ENCODE measurements at places on chromosomes 13 and 19. TPM values are rescaled to one million over a fixed set of nuclear protein-coding genes. Genes with fewer than 3 reads are reported as not detected.

Gene ZNF180
- 17.0 TPM for total RNA-seq

Gene ANGPTL4
- total RNA-seq: not detected

Gene METTL21C
- total RNA-seq: not detected

Gene POLR1G
- total RNA-seq: 3.4 TPM

Gene GRIK5
- total RNA-seq: 0.25 TPM

Gene AXL
- not detected for total RNA-seq

Gene CGB3
- not detected for total RNA-seq

Gene LGALS14
- total RNA-seq: not detected

GRCh38 chr19:41324231-41324702 lies 14.3 kb downstream of the CCDC97 start:
- DNase-seq: no peak
- peaks cover 47% of the 10 kb centered on the region for H3K4me1 ChIP-seq
- H3K27me3 ChIP-seq: no peaks in the 10 kb centered on the region
- H3K4me3 ChIP-seq: no peak overlapping the region
- no peaks in the 10 kb centered on the region for H3K36me3 ChIP-seq

DNA sequence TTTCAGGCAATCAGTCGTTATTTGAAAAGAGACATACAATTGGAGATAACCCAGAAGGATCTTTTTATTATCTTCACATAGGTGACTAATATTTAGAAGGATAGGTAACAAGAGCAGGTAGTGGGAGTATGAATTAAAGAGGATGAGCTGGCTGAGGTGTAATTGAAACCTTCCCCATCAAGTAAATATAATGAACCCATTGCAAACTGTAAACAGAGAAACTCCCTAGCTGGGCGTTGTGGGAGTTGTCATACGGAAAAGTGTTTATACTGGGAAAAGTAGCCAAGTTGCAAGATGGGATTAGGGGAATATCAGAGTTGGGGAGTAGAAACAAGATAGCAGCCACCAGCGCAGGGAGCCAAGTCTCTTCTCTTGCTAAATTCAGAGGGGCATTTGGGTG lies 448.4 kb downstream of the COG6 start:
- no peak for DNase-seq
- H3K4me3 ChIP-seq: no peak overlapping the region
- no peaks in the 10 kb centered on the region for H3K27me3 ChIP-seq
- H3K27ac ChIP-seq: no peak overlapping the region
- H3K36me3 ChIP-seq: peaks cover 7% of the 10 kb centered on the region

DNA sequence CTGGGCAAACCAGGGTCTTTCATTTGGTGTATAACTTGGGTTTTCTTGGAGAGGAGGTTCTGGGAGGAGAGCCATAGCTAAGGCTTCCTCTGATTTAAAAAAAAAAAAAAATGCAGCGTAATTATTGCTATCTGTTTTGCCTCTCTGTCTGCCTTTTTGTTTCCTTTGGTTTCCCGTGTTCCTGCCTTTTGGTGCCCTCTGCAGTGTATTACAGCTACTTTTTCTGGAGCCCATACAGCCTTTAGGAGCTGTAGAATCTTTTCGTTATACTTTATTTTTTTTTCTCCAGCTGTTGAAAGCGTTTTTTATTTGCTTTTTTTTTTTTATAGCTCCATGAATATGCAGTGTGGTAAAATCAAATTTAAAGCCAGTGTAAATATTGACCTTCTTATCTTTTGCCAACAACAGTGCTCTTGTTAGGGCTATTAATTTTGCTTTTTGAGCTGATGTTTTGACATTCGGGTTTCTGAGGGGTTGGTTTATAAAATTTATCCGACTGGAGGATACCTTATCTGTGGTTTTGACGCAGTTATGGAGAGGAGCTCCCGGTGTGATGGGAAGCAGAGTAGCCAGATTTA lies 38.1 kb downstream of the ZNF493 start:
- no peak overlapping the region for H3K4me3 ChIP-seq
- no peaks in the 10 kb centered on the region for H3K27me3 ChIP-seq
- no peaks in the 10 kb centered on the region for H3K4me1 ChIP-seq
- peaks cover 24% of the 10 kb centered on the region for H3K36me3 ChIP-seq
- no peak for DNase-seq

GRCh38 chr19:47036097-47036651 lies 12.2 kb downstream of the TMEM160 start:
- peaks cover 12% of the 10 kb centered on the region for H3K4me1 ChIP-seq
- peak overlapping the region; percentile 89 for H3K27ac ChIP-seq
- DNase-seq: no peak
- peaks cover 2% of the 10 kb centered on the region for H3K27me3 ChIP-seq
- H3K4me3 ChIP-seq: peak overlapping the region; percentile 94
- H3K36me3 ChIP-seq: no peaks in the 10 kb centered on the region

DNA sequence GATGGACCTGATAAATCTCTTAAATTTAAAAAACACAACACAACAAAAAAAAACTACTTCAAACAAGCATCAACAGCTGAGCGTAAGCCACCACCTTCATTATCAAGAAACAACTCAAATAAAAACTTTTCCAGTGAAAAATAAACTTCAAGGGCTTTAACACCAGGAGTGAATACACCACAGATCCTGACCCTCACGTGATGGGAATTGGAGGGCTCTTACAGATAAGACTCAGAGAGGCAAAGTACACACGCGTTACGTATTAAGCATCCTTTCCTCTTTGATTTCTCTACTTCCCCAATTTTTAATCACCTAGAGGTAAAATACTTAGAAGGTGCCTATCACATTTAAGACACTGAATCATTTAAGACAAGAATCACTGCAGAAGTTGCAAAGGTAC lies 573 bp upstream of the STARD13 start:
- H3K4me3 ChIP-seq: no peak overlapping the region
- no peaks in the 10 kb centered on the region for H3K36me3 ChIP-seq

DNA sequence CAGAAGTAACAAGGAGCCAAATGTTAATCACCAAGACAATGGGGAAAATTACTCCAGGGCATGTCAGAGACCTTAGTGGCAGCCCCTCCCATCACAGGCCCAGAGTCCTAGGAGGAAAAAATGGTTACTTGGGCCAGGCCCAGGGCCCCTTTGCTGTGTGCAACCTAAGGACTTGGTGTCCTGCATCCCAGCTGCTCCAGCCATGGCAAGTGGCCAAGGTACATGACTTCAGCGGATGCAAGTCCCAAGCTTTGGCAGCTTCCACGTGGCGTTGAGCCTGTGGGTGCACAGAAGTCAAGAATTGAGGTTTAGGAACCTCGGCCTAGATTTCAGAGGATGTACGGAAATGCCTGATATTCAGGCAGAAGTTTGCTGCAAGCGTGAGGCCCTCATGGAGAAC lies 46.7 kb downstream of the OR10H4 start:
- H3K4me1 ChIP-seq: no peaks in the 10 kb centered on the region
- no peak overlapping the region for H3K27ac ChIP-seq
- H3K36me3 ChIP-seq: no peaks in the 10 kb centered on the region
- DNase-seq: no peak
- no peak overlapping the region for H3K4me3 ChIP-seq

GRCh38 chr19:49820125-49820524 lies 2.0 kb downstream of the MED25 start:
- DNase-seq: no peak
- peaks cover 2% of the 10 kb centered on the region for H3K27me3 ChIP-seq
- peaks cover 9% of the 10 kb centered on the region for H3K4me1 ChIP-seq
- peaks cover 16% of the 10 kb centered on the region for H3K36me3 ChIP-seq

- no peaks in the 10 kb centered on the region for H3K4me1 ChIP-seq
- H3K27me3 ChIP-seq: peaks cover 3% of the 10 kb centered on the region
- H3K36me3 ChIP-seq: no peaks in the 10 kb centered on the region
- DNase-seq: no peak
- H3K27ac ChIP-seq: no peak overlapping the region
- H3K4me3 ChIP-seq: no peak overlapping the region
Observed at GRCh38 chr13:28734906-28735305, 16.1 kb upstream of the SLC46A3 start.

GRCh38 chr19:6588508-6589345 lies 2.2 kb downstream of the CD70 start:
- H3K4me1 ChIP-seq: peaks cover 47% of the 10 kb centered on the region
- H3K4me3 ChIP-seq: peak overlapping the region; percentile 72
- DNase-seq: no peak
- H3K27me3 ChIP-seq: peaks cover 45% of the 10 kb centered on the region
- no peak overlapping the region for H3K27ac ChIP-seq
- H3K36me3 ChIP-seq: peaks cover 5% of the 10 kb centered on the region

DNA sequence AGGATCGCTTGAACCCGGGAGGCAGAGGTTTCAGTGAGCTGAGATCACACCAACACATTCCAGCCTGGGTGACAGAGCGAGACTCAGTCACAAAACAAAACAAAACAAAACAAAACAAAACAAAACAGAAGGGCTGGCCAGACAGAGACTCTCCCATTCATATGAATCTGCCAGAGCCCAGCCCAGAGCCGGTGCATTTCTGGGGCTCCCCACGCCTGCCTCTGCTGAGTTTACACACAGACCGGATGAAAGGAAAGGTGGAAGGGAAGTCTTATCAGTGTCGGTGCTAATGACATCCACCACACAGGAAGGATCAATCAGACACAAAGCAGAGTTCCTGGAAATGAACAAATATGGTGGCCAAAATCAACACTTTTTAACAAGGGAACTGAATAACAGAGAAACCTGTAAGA lies 6.8 kb downstream of the TRAPPC6A start:
- DNase-seq: no peak
- peaks cover 44% of the 10 kb centered on the region for H3K4me1 ChIP-seq
- no peaks in the 10 kb centered on the region for H3K36me3 ChIP-seq

GRCh38 chr19:42281827-42282762 lies 13.0 kb downstream of the CIC start:
- H3K27me3 ChIP-seq: no peaks in the 10 kb centered on the region
- no peak for DNase-seq
- peaks cover 36% of the 10 kb centered on the region for H3K4me1 ChIP-seq

GRCh38 chr13:100508996-100509395 lies 79.6 kb downstream of the GGACT start:
- no peaks in the 10 kb centered on the region for H3K36me3 ChIP-seq
- DNase-seq: no peak
- peaks cover 18% of the 10 kb centered on the region for H3K4me1 ChIP-seq
- no peak overlapping the region for H3K27ac ChIP-seq
- no peaks in the 10 kb centered on the region for H3K27me3 ChIP-seq
- H3K4me3 ChIP-seq: no peak overlapping the region

Measured in naive thymus-derived CD8-positive, alpha-beta T cell (primary cell).